Bone marrow (tissue), 2 donors: ENCODE measurements at places on chromosomes 13 and 19.

- DNase-seq: no peak
These were observed 51.5 kb downstream of the GAS6 start for GRCh38 chr13:113812178-113813040.

- no peak for DNase-seq
These were observed 53.8 kb downstream of the RNF6 start for GRCh38 chr13:26168237-26168814.

GRCh38 chr13:113877149-113877990 is 13.5 kb upstream of the GAS6 start:
- no peak for DNase-seq

- peak; percentile 27 for DNase-seq
These were observed 35.8 kb upstream of the MEDAG start for GRCh38 chr13:30870049-30870884.

DNA sequence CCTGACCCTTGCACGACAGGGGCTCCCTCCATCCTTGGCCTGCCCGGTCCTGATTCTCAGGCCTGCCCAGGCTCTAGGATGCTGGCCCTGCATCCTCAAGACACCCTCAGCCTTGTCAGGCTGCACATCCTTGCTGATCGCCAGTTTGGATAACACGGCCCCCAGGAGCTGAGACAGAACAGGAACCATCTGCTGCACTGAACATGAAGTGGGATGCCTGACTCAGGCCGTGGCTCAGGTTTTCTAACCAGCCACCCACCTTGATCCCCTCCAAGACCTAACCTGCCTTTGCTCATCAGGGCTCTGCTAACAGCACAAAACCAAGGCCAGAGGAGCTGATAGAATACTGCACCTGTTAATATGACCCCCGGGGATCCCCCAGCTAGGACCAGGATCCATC is 56.0 kb downstream of the EPS15L1 start:
- no peak for DNase-seq

- no peak for DNase-seq
These were observed 99.3 kb downstream of the DOCK9 start for GRCh38 chr13:98878486-98879126.

DNA sequence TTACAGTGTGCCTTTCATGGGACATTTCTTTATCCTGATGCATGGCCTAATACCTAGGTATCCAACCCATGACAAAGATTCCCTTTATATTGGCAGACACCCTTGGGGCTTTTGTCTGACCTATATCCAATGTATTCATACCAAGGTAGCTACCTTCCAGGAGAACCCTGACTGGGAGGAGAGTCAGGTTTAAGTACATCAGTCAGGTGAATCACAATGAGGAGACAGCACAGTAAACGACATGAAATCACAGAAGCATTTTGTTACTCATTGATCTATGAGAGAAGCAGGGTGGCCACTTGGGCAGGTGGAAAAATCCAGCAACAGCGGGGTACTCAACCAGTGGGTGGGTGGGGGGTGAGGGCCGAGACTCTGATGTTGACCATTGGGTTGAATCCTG is 527.4 kb upstream of the ATXN8OS start:
- no peak for DNase-seq

DNA sequence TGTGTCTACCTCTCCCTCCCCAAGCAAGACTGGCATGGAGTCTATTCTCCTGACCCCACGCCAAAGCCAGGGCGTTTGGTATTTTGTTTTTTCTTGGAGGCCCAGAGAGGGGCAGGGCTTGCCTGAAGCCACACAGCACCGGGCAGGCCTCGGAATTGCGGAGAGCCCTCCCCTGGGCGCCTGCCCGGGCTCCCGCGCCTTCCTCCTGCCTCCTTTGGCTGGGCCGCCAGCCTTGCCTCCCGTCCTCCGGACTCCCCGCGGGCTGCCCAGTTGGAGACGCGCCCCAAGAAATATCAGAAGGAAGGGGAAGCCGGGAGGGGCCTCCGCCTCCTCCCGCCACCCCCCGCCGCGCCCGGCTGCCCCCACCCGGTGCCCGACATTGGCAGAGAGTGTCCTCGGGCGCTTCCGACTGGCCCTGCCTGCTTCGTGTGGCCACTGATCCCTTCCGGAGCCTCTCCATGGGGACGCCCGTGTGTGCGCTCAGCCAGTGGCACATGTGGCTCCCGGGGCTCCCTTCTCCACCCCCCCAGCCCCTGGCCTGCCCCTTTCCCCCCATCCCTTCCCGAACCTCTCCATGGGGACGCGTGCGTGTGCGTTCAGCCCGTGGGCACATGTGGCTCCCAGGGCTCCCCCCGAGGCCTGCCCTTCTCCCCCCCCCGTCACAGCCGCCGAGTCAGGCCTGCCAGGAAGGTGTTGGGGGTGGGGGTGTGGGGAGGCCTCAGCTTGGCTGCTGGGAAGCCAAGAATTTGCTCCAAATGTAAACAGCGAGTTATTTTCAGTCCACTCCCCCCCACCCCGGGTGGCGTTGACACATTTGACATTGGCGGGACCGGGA is 37.3 kb downstream of the NFIC start:
- no peak for DNase-seq

- no peak for DNase-seq
These were observed 25.0 kb downstream of the KLF2 start for GRCh38 chr19:16349551-16350152.

DNA sequence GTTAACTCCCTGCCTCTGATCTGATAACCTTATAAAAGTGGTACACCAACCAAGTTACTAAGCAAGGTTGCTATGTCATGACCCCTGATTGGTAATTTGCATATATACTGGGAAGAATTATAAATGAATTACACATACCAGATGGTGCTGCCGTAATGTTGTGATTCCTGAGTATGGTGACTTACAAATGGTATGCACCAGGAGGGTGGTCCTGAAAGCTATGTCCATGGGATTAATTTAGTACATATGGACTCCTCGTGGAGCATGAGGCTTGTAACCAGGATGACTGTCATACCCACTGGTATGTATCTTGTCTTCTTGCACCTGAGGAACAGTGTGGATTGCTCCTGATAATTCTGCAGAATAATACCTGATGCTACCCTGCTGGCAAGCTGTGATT is 240.6 kb downstream of the GPC6 start:
- DNase-seq: no peak

DNA sequence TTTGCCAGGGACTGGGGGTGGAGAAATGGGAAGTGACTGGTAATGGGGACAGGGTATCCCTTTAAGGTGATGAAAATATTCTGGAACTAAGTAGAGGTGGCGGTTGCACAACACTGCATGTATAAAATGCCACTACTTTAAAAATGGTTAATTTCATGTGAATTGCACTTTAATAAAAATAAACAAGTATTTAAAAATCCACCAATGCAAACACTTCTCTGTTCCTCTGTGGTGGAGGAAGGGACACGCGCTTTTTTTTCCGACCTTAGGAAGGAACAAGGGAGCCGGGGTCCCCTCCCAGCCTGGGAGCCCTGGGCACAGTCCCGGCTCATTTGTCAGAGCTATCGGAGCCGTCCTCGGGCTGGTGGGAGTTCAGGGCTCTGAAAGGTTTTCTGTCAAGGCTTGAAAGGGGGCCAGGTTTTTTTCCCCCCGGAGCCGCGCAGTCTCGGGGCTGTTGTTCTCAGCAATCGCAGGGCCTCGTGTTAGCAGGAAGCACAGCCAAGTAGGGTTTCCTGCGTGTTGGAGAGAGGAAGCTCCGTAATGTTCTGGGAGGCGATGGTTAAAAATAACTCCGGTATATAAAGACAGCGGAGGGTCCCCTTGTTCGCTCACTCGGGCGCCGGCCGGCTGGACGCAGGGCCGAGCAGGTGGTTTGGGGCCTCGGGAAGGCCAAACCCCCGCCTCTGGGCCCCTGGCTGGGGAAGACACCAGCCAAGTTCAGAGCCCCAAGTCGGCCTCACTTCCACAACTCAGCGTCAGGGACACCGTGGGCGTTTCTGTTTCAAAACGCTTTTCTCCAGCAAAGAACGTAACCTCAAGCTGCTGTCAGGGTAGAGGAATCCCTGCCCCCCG is 41.2 kb upstream of the KLF2 start:
- DNase-seq: peak; percentile 78

GRCh38 chr19:31639306-31639705 is 290.1 kb upstream of the TSHZ3 start:
- no peak for DNase-seq

DNA sequence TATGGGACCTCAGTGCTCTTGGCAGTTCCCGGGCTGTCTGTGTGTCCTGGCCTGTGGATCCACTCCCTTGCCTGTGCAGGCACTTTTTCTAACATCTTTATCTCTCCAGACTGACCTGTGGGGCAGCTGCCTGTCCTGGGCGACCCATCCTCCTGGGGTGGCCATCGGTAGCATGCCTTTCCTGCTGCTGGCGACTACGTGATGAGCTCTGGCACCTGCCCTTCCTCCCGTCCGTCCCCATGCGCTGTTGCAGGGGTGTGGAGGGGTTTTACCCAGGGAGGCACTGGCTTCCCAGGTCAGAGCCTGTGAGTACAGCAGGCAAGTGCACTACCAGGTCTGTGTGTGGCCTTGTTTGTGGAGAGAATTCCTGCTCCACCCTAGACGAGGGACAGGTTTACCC is 93.3 kb downstream of the KDM4B start:
- DNase-seq: no peak

DNA sequence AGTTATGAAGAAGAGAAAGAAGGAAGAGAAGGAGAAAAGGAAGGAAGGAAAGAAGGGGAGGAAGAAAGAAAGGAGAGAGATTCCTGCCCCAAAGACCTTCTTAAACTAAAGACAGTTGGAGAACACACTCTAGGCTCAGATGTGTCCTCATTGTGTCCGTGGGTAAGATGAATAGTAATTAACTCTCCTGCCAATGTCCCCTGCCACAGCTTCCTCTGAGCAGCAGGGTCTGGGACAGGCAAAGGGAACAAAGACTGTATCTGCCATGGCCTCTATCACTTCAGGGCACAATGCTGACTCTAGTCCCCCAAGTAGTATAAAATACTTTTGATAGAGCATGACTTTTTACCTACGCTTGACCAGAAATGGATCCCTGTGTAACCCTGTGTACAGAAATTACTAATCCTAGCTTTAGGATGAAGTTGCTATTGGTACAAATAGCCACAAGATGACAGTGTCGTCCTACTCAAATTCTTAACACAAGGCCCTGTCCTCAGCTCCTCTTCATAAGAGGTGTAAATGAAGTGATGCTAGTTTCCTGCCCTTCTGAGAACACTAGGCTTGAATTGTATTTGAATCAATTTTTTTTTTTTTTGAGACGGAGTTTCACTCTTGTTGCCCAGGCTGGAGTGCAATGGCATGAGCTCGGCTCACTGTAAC is 186.2 kb upstream of the GPR12 start:
- no peak for DNase-seq

- no peak for DNase-seq
These were observed 282.8 kb upstream of the EDNRB start for GRCh38 chr13:78201411-78201810.

- no peak for DNase-seq
These were observed 12.1 kb downstream of the PROZ start for GRCh38 chr13:113170511-113170910.

GRCh38 chr13:109673477-109673876 is 112.9 kb downstream of the IRS2 start:
- no peak for DNase-seq

- no peak for DNase-seq
These were observed 66.5 kb downstream of the DGKH start for GRCh38 chr13:42114912-42115311.

DNA sequence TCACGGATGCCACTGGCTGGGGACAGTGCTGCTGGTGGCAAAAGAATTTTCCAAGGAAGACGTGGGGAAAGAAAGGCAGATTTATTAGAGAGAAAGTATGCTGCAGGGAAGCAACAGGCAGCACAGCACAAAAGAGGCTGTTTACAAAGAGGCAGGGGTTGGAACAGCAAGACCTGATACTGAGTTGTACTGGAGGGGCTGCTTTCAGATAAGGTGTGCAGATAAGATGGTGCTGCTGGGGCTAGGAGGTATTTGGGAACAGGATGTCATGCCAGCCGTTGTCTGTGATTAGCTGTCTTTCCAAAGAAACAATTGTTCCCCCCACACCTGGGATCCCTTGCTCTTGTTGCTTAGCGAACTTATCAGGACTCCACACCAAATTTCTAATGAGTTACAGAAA is 2023.3 kb upstream of the PCDH20 start:
- no peak for DNase-seq

DNA sequence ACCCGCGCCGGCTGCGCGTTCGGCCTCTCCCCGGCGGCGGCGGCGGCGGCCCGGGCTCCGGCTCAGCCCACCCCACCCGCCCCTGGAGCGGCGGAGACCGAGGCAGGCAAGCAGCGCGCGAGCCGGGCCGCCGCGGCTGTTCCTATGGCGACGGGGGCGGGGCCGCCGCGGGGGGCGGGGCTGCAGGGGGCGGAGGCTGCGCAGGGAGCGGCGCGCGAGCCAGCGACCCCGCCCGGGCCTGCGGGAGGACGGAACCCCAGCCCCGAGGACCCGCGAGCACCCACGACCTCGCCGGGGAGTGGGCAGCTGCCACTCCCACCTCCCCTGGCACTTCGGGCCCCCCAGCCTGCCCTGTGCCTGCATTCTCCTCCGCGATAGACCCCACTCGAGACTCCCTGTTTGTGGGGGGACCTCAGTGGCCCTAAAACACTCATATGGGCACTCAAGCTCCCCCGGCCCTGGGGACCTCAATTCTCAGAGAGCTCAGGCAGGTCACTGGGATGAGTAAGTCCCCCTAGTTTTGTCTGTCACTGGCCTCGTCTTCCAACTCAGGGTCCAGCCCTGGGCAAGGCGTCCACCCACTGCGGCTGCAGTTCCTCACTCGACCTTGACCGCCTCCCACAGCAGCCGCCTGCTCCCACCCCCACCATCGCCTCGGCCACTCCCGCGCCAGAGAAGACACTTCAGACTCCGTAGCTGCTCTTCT is at the start of gene CTXN1:
Gene CTXN1, minus strand, starts transcription at position 115 of the 706 bp plus-strand sequence. CDS start 597 bp downstream, outside the sequence.
- DNase-seq: peak; percentile 37

GRCh38 chr13:111666164-111666776 is 345.8 kb downstream of the TEX29 start:
- DNase-seq: no peak

GRCh38 chr13:98910501-98910951 is 67.3 kb downstream of the DOCK9 start:
- DNase-seq: no peak

DNA sequence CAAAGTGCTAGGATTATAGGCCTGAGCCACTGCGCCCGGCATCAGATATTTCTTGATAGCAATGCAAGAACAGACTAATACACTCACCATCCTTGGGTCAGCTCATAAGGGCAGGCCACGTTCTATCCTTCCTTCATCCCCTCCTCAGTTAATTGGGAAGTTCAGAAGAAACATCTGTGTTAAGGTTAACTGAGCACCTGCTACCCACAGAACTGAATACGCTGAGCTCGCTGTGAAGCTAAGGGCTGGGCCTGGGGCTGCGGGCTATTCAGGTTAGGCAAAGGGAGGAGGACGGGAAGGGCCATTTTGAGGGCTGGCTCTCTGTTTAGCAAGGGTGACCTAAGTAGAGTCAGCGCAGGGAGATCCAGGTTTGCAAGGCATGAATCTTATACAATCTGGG is 43.0 kb upstream of the UQCRFS1 start:
- DNase-seq: no peak

- no peak for DNase-seq
These were observed 1.1 kb upstream of the SHD start for GRCh38 chr19:4278010-4278409.

- no peak for DNase-seq
These were observed 1.3 kb upstream of the LRCH1 start for GRCh38 chr13:46551410-46552302.
